Colonic mucosa (tissue), 4 donors: ENCODE measurements at places on chromosomes 12 and 14. TPM values are rescaled to one million over a fixed set of nuclear protein-coding genes. Genes with fewer than 3 reads are reported as not detected.

Gene ZC2HC1C
- 3.2 TPM for total RNA-seq

Gene NXPH4
- 0.27 TPM for total RNA-seq

- no peak for DNase-seq
These were observed 781 bp downstream of the ADGRD1 start for GRCh38 chr12:130954544-130954831.

DNA sequence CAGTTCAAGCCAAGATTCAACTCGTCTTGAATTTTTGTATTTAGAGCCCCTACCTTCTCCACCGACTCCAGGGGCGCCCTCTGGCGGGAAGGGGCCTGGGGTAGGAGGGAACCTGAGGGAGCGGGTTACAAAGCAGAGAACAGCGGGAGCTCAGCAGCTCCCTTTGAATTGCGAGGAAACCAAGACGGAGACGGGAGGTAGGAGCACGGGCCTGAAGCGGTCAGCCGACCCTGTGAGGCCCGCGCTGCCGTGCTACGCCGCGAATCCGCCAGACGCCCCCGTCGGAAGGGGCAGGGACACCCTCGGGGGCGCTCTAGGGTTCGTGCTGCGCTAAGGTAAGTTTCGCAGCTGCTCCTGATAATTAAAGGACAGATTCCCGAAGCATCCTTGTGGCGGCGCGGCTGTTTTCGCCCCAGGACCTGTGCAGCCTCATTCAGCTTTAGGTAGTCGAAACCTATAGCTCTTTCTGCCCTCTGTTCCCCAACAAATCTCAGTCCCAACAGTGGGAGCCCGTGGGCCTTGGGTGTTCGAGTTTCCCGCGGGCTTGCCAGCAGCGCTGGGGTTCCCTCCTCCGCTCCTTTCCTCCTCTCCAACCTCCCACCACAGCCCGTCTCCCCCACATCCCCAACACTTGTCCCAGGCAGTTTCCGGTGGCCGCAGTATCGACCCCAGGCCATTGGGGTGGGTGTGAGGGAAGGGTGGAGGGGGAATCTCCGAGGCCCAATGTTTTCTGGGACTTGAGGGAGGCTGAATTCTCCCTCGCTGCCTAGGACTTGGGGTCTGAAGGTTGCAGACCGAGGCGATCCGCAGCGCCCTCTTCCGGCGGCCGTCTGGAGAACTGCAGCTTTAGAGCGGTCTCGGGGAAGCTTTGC is 5.1 kb upstream of the NKX2-1 start:
- peak; percentile 64 for DNase-seq
